ENCODE measurements at places on chromosomes 4 and X. TPM values are rescaled to one million over a fixed set of nuclear protein-coding genes. Genes with fewer than 3 reads are reported as not detected.

Gene GUCY1B1
- 1.5 TPM for polyA plus RNA-seq

Gene FABP2
- not detected for polyA plus RNA-seq

Gene RASGEF1B
- polyA plus RNA-seq, result 1.6 TPM

Gene GYPB
- not detected for polyA plus RNA-seq

Gene TLL1
- 0.16 TPM for polyA plus RNA-seq

Gene ARAP2
- 0.08 TPM for polyA plus RNA-seq

Gene ZNF81
- polyA plus RNA-seq, result 3.4 TPM

Gene MAP9
- 2.4 TPM for polyA plus RNA-seq

Gene TLR8
- polyA plus RNA-seq, result not detected

Gene ADH1C
- polyA plus RNA-seq, result not detected

Gene ARHGAP6
- polyA plus RNA-seq, result 0.44 TPM

Gene IL21
- not detected for polyA plus RNA-seq

Gene XAGE1A
- not detected for polyA plus RNA-seq

Gene BEX2
- 37.6 TPM for polyA plus RNA-seq

Gene LAP3
- polyA plus RNA-seq, result 17.7 TPM

Gene GRIPAP1
- 21.6 TPM for polyA plus RNA-seq

Gene CBR4
- polyA plus RNA-seq, result 7.3 TPM

Gene PPA2
- 18.4 TPM for polyA plus RNA-seq

Gene G6PD
- polyA plus RNA-seq, result 88.4 TPM

Gene LPAR4
- 6.4 TPM for polyA plus RNA-seq

Gene MORC4
- polyA plus RNA-seq, result 0.77 TPM

Gene GAB1
- 4.9 TPM for polyA plus RNA-seq

Gene PITX2
- 0.09 TPM for polyA plus RNA-seq

Gene PRR32
- not detected for polyA plus RNA-seq

Gene MAGEB10
- polyA plus RNA-seq, result not detected

Gene RAB33A
- 4.6 TPM for polyA plus RNA-seq

Gene ART3
- 0.21 TPM for polyA plus RNA-seq

Gene ADH1A
- not detected for polyA plus RNA-seq

Gene MAGEA2
- 1.4 TPM for polyA plus RNA-seq

Gene CXCL8
- not detected for polyA plus RNA-seq

Gene CLIC2
- polyA plus RNA-seq, result 0.08 TPM

Gene PNCK
- 6.3 TPM for polyA plus RNA-seq

Gene CA5B
- polyA plus RNA-seq, result 3.3 TPM

Gene SHROOM4
- polyA plus RNA-seq, result 1.6 TPM

Gene CTAG1A
- polyA plus RNA-seq, result not detected

Gene VCX2
- not detected for polyA plus RNA-seq

Gene LUZP4
- not detected for polyA plus RNA-seq

Gene PRRG1
- 7.4 TPM for polyA plus RNA-seq

Gene PFKFB1
- 0.26 TPM for polyA plus RNA-seq

Gene MYL5
- polyA plus RNA-seq, result 6.3 TPM

Gene SPIN2A
- polyA plus RNA-seq, result 3.2 TPM

Gene TCEAL3
- 3.5 TPM for polyA plus RNA-seq

Gene C4orf51
- not detected for polyA plus RNA-seq

Gene PHKA1
- 4.2 TPM for polyA plus RNA-seq

Gene OPRPN
- polyA plus RNA-seq, result not detected

Gene NAA11
- polyA plus RNA-seq, result not detected

Gene TRMT44
- 8.6 TPM for polyA plus RNA-seq

Gene MUC7
- not detected for polyA plus RNA-seq

Gene MAGEB17
- 0.53 TPM for polyA plus RNA-seq

Gene DCTD
- 60.2 TPM for polyA plus RNA-seq

Gene LRCH2
- polyA plus RNA-seq, result 0.88 TPM

Gene AREG
- not detected for polyA plus RNA-seq

Gene MEPE
- polyA plus RNA-seq, result not detected

Gene CSAG1
- not detected for polyA plus RNA-seq

Gene TCEAL2
- not detected for polyA plus RNA-seq

Gene DUSP9
- 0.80 TPM for polyA plus RNA-seq

Gene SATL1
- polyA plus RNA-seq, result 0.08 TPM

Gene RNF212
- 5.4 TPM for polyA plus RNA-seq

Gene FAM9B
- polyA plus RNA-seq, result not detected

Gene CSN1S1
- not detected for polyA plus RNA-seq

All from H1 (cell line).